Stimulated activated CD4-positive, alpha-beta T cell treated with anti-CD3 and anti-CD28 coated beads, Interleukin-4, amount 100 ng/mL, for 48 hours (primary cell): ENCODE measurements at places on chromosomes 1 and 21.

GRCh38 chr21:32007456-32007855 lies 134.6 kb downstream of the HUNK start:
- DNase-seq: no peak

DNA sequence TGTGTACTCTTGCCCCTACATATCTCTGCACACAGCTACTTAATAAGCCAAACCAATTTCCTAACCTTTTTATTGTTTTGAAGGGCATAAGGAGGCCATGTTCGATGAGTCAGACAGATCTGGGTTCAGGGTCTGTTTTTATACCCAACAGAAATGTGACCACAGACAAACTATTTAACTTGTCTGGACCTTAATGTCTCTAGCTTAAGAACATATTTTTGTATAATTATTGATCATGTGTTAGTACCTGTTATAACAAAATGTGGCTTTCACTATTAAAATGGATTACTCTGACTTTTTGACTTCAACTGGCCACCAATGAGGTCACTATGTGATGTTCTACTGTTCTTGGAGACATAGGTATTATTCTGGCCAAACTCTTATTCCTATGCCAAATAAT lies 507.8 kb upstream of the USP24 start:
- DNase-seq: no peak

DNA sequence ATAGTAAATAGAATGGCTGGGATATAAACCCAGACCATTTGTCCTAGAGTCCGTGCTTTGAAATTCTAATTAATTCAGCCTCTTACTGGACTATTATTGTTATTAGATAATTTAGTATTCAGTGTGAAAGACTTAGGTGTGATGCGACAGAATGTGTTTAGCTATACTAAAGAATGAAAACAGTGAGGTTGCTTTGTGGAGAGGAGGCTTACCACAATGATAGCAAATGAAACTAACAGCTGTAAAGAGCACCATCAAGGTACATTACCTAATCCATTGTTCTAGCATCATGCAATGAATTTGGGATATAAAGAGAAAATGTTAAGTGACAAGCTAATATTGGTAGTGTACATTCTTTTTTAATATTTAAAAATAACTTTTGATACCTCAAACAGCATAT lies 911.1 kb downstream of the KCNT2 start:
- no peak for DNase-seq

- no peak for DNase-seq
Measured at GRCh38 chr1:228784181-228784580, 48.9 kb downstream of the RHOU start.

GRCh38 chr1:234927312-234927970 lies 201.2 kb downstream of the TOMM20 start:
- DNase-seq: no peak

DNA sequence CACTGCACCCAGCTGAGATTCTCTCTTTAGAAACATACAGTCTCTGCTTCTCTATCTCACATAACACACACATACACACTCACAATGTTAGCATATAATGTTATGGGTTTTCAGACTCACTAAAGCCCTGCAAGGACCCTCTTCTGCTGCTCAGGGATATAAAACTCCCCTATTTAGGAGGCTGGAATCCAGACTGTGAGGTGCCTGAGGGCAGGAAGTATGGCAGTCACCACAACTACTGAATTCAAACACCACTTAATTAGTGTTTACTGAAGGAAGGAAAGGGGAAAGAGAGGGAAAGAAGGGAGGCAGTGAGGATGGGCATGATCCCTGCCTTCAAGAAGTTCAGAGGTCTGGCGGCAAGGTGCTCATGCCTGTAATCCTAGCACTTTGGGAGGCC lies 7.8 kb upstream of the CDK18 start:
- no peak for DNase-seq

DNA sequence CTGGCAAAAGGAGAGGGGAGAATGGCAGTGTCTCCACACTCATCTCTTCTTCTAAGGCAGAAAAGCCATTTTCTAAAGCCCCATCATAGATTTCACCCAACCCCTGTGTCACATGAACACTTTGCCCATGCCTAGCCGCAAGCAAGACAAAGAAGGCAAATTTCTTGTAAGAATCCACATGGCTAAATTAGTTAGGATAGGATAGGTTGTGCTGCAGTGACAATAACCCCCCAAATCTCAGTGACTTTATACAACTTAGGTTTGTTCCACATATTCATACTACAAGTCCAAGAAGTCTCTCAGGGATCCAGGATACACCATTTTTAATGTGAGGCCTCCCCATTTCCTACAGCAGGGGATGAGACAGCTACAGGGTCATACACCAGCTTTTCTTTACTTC lies 40.8 kb downstream of the MIS18A start:
- DNase-seq: no peak

DNA sequence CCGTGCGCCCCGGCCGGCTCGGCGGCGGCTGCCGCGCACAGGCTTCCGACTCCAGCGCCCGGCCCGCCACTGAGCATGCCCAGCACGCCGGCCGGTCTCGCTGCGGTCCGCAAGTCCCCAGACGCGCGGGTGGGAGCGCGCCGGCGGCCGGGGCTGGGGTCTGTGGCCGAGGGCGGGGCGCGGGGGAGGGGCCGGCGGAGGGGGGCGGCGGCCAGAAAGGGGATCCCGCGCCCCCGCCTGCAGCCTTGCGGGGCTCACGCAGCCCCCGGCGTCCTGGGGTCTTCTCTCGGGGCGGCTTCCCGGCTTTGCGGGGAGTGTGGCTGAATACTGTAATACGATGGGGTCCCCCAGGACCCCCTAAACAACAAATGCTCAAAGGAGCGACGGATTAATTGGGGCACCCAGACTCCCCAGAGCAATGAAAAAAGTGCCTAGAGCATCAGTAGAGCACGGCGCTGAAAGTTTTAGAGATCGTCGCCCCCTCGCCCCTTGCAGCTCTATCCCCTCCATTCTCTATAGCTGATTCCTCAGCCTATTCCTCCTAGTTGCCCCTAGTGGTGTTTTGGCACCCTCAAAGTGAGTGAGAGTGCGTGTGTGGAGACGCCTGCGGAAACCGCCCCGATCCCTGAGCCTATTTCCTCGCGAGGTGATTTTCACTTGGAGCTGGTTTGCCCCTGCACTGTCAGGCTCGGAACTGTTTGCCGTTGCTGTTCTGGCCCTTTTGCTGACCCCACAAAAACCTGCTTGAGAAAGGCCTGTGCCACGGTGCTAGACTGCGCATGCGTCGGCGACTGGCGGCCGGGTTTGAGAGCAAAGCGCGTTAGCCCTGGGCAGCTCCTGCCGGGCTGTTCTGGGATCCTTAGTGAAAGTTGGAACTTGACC lies at the start of gene VAV3:
VAV3 (minus strand) TSS at position 71 of the 882 bp plus-strand sequence. CDS start 311 bp downstream, outside the sequence.
- peak; percentile 57 for DNase-seq

- no peak for DNase-seq
Measured at GRCh38 chr1:14983277-14983676, 170.3 kb upstream of the TMEM51 start.

GRCh38 chr1:175172503-175172902 lies 20.1 kb downstream of the KIAA0040 start:
- no peak for DNase-seq

DNA sequence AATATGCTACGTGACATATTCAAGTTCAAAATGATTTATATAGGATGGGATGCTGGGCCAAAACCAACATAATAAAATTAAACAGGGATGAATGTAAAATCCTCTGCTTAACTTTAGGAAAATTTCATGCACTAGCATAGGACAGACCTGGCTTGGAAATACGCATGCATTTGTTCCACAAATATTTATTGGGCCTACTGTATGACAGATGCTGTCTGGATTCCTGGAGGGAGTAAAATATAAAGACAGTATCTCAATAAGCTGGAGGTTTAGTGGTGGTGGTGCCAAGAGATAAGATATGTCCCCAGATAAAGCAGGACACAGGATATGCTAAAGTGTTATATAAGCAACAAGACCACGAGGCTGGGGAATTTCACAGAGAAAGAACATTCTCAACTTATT lies 15.1 kb downstream of the RCSD1 start:
- DNase-seq: no peak

DNA sequence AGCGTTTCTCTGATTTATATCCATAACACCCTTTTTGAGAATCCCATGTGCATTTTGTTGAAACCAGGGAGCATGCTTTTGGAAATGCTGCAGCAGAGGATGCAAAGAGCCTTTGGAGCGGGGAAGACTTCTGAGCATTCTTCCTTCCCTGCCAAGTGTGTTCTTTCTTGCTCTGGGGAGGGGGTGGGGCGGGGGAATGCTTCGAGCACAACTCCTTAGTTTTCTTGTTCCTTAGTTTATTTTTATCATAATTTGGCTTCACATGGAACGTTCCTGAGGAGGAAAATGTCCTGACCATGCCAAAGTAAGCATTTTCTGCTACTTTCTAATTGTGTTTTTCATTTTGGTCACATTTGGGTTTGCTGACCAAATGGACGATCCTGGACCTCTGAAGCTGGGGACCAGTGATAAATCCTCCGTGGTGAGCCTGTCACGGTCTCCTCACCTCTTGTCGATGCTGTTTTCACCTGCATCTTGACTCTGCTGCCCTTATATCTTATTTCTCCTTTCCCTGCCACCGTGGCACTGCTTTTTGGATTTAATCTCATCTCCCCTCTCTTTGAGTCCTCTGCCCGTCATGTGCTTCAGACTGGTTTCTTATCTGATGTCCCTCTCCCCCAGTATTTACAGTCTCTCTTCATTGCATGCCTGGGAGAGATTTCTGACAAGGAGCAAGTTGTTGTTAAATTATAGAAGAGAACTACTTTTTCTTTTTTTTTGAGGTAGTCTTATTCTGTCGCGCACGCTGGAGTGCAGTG lies 2.4 kb downstream of the CTPS1 start:
- DNase-seq: no peak

DNA sequence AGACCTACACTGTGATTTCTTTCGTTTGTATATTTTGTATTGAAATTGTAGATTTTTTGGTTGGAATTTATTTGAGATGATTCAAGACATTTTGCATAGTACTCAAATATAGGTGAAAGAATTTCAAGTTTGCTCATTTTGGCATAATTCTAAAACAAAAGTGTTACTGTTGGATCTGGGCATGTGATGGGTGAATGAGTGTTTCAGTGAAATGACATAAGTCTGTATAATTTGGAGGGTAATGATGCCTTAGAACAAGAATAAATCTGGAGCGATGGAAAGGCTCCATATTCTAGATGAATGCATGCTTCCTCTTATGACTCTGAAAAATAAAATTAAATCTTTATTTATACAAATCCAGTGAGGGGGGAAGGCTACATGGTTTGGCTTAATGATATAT lies 41.0 kb downstream of the NFIA start:
- no peak for DNase-seq

- no peak for DNase-seq
Measured at GRCh38 chr1:218164111-218164929, 120.8 kb upstream of the RRP15 start.

- DNase-seq: peak; percentile 32
Measured at GRCh38 chr1:203512848-203513584, 19.1 kb downstream of the OPTC start.

DNA sequence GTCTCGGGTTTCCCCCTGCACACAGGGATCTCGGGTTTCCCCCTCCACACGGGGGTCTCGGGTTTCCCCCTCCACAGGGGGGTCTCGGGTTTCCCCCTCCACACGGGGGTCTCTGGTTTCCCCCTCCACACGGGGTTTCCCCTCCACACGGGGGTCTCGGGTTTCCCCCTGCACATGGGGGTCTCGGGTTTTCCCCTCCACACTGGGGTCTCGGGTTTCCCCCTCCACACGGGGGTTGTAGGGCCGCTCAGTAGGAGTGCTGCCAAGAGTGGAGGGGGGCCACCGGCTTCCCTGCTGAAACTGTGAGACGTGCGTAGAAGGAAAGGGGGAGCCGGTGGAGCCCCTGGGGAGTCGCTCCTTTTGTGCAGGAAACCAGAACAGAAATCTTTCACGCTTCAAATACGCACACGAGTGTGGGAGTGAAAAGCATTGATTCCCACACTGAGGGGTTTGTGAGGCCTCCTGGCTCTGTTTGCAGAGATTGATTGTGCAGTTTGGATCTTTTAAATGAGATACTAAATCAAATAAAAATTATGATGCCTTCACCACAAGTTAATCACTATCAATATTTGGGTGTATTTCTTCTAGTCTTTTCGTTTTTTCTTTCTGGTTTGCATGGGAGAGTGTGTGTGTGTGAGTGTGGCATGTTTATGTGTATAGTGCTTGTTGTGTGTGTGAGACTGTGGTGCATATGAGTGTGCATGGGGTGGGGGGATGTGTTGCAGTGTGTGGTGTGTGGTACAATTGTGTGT lies 54.3 kb upstream of the TRAPPC10 start:
- no peak for DNase-seq

- DNase-seq: no peak
Measured at GRCh38 chr1:66809736-66810326, 8.8 kb upstream of the INSL5 start.

GRCh38 chr1:100431954-100432353 lies 79.6 kb downstream of the CDC14A start:
- DNase-seq: no peak

DNA sequence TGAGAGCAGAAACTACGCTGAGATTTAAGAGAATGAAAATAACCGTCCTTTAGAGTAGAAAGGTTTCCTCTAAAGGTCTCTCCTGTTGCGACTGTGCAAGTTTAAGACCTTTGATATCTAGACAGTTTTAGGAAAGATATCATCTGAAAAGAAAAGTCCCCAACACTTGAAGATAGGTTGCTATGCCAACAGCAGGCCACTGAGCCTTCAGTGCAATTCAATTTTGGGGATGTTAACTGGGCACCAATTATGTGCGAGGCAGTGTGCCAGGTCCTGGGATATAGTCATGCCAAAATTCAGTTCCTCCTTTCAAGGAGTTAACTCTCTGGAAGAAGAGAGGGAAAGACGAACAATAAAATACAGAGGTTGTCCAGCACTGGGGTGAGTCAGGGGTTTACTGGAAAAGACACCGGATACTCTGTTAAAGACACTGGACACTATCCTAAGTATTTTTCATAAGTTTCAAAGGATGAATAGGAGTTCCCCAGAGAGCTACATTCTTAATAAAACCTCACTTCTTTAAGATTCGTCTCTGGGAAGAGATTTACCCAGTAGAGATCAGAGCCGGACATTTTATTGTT lies 25.5 kb upstream of the ZNF281 start:
- DNase-seq: no peak

GRCh38 chr1:202862679-202863560 lies 26.0 kb downstream of the RABIF start:
- no peak for DNase-seq

DNA sequence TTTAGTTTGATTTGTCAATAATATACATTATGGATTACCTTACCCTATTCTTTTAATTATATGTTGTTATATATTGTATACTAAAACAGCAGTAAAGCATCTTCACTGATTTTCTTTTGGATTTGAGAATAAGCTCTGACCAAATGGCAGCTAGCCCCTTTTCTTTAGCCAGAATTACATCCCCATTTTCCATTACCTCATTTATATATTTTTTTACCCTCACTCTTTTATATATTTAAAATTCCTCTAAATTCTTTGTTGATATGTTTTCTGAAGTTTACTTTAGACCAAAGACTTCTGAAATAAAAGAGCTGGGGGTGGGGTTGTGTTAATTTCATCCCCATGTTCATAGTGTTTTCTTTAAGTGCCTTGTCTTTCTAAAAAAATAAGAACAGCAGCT lies 24.6 kb downstream of the ANGPTL1 start:
- DNase-seq: no peak

- no peak for DNase-seq
Measured at GRCh38 chr1:222732216-222733159, 4.5 kb upstream of the FAM177B start.

- DNase-seq: no peak
Measured at GRCh38 chr1:94286864-94287437, 49.6 kb upstream of the ARHGAP29 start.

- DNase-seq: no peak
Measured at GRCh38 chr1:203103216-203103615, 17.4 kb upstream of the MYOG start.

- DNase-seq: no peak
Measured at GRCh38 chr1:94519351-94519750, 22.2 kb downstream of the F3 start.
